Mammary epithelial cell (primary cell): ENCODE measurements at places on chromosomes 5 and 9. TPM values are rescaled to one million over a fixed set of nuclear protein-coding genes. Genes with fewer than 3 reads are reported as not detected.

GRCh38 chr9:137064880-137065164 lies 5.5 kb downstream of the SAPCD2 start:
- DNase-seq, result no peak

DNA sequence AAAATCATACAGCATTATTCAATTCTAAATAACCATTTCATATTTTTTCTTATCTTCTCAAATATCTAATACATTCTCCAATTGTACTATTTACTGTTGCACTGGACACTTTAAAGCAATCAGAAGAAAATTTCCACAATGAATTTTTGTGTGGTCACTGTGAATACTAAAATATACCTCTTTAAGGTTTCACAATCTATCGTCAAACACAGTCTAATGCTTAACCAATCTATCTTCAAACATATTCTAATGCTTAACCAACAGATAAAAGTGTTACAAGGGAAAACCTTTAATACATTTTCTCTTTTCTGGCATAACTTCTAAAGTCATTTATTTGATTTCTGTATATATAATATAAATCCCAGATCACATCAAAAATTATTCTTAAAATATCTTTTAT lies 2035.5 kb upstream of the CDH6 start:
- no peak for DNase-seq

- DNase-seq, result peak; percentile 36
Observed at GRCh38 chr5:134227259-134227658, 1.4 kb upstream of the PPP2CA start.

DNA sequence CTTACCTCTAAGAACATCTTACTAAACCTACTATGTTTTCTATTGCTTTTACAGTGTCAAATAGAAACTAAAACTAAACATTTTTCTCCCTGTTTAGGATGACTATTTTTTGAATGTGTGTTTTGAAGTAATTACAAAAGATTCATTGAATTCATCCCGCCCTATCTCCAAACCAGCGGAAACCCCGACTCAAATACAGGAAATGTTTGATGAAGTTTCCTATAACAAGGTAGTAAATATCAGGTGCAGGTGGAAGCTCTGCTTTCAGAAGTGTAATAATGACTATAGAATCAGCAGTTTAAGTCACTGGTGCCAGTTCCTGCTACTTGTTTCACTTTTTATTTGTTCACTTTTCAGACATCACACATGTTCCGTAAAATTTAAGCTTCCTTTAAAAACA lies 20.0 kb downstream of the ERAP2 start:
- no peak for DNase-seq

- no peak for DNase-seq
Observed at GRCh38 chr5:57960569-57960968, 478.0 kb upstream of the ACTBL2 start.

DNA sequence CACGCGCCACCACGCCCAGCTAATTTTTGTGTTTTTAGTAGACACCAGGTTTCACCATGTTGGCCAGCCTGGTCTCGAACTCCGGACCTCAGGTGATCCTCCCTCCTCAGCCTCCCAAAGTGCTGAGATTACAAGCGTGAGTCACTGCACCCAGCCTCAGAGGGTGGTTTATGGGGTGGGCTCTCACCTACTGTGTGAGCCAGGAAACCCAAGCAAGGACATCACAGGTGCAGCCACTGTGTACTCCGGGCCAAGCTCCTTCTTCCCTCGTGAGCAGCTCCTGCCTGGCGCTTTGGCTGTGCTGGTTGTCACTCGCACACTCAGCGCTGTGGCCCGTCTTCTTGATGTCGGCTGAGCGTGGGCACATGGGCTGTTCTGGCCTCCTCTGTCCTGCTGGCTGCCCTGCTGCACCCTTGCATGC lies 70.1 kb downstream of the WNK2 start:
- DNase-seq, result no peak

DNA sequence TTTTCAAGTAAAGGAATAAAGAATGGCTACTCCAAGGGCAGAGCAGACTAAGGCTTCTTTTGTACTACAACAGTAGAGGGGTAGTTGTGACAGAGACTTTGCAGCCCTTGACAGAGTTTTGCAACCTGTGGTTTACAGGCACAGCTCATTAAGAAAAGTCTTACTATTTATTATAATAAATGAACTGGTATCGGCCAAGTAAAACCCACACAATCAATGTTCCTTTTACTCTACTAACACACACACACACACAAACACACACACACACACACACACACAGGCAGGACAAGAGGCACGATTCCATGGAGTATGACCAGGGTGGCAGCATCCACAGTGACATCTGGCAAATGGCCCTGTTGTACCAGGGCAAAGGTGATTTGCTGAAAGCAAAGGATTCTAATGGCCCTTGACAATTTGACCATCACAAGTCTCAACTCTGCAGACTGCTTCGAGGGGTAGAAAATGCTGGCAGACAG lies 59.1 kb upstream of the GOLPH3 start:
- DNase-seq, result no peak

DNA sequence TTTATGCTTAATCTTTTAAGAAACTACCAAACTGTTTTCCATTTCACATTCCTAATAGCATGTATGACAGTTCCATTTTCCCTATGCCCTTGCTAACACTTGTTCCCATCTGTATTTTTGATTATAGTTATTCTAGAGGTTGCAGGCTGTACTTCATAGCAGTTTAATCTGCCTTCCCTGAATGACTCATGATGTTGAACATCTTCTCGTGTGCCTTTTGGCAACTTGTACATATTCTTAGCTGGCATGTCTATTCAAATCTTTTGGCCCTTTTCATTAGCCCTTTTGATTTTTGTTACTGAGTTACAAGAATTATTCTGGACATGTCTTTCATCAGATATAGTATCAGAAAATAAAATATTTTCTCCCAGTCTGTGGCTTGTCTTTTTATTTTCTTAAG lies 320.3 kb downstream of the DIRAS2 start:
- no peak for DNase-seq

- DNase-seq, result no peak
Observed at GRCh38 chr5:166677891-166678290, 1613.6 kb upstream of the WWC1 start.

GRCh38 chr5:123147128-123147715 lies 58.2 kb downstream of the PRDM6 start:
- no peak for DNase-seq

DNA sequence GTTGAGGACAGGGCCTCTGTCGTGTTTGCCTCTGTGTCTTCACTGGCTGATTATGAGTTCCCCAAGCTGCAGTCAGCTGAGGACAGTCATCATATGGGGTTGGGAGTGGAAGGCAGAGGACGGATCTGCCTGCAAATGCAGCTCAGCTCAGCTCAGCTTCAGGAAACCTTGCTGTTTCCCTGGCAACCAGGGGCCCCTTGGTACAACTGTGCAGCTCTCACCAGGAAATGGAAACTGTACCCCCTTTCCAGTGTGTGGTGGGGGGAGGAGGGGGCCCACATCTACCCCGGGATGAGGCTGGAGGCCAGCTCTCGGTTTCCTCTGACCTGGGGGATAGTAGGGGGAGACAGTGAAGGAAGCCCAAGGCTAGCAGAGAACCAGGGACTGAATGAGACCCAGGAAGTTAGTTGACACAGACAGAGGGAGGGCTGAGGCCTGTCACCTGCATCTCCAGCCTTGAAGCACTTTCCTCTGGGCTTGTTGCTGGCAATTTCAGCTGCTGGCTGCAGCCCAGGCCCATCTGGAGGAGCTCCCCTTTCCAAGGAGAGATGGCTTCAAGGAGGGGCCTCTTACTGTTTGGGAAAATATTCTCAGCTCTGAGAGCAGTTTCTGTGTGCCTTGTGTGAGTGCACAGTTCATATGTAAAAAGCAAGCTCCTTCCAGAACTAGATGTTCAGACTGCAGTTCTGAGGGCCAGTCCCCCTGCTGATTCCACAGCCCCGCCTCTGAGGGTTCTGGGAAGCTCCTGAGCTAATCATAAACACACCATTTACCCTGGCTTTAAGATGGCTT lies 6.9 kb downstream of the ANXA6 start:
- no peak for DNase-seq

OR1Q1 gene
- not detected for polyA plus RNA-seq

SIT1 gene
- not detected for polyA plus RNA-seq

APBA1 gene
- 0.46 TPM for polyA plus RNA-seq

SLC25A51 gene
- polyA plus RNA-seq, result 25.0 TPM

AIF1L gene
- 5.8 TPM for polyA plus RNA-seq

PCDHA9 gene
- not detected for polyA plus RNA-seq

PCAT7 gene
- not detected for polyA plus RNA-seq
